ENCODE measurements at places on chromosomes 16 and 17.
A peak's percentile ranks its signal among the peaks of the same experiment; 100 is the strongest.

- DNase-seq: peak; percentile 79
Observed at GRCh38 chr16:54171626-54172537, 114.7 kb downstream of the IRX3 start.

DNA sequence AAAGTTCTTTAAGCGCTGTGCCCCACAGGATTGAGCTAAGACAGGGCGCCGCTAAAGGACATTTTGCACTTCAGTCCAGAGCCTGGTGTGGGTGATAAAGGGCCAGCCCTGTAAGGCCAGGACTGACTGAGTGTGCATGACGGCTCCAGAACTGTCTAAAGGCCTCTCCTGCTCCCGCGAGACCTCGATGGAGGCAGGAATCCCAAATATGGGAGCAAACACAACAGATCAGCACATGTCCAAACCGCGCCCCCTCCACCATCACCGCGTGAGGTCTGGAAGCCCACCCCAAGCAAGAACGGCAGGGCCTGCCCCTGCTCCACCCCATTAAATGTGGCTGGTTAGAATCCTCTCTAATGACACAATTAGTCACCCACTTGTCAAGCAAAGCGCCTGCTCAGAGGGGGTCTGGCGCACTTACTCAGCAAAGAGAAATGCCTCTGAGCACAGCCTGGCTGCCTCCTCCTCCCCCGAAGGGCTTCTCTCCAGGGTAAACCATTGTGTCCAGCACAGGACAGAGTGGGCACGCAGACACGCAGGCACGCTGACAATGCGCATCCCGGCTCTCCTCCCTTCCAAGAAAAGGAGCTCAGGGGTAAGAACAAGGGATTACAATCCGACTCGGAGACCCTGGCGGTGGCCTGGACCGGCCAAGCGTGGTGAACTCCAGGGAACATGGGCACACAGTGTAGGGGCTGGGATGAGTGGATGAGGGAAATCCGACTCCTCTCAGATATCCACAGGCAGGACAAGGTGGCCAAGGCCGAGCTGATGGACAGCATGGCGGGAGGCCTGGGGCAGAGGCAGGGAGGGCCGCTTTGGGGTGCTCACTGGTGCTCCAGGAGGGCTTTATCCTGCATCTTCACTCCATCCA lies 1.5 kb downstream of the MXRA7 start:
- peak; percentile 98 for DNase-seq

GRCh38 chr16:57687363-57687929 lies 7.2 kb upstream of the DRC7 start:
- no peak for DNase-seq

- no peak for DNase-seq
Observed at GRCh38 chr16:67762385-67762784, 43.3 kb upstream of the GFOD2 start.

GRCh38 chr16:17068524-17068923 lies 402.2 kb downstream of the XYLT1 start:
- DNase-seq: no peak

DNA sequence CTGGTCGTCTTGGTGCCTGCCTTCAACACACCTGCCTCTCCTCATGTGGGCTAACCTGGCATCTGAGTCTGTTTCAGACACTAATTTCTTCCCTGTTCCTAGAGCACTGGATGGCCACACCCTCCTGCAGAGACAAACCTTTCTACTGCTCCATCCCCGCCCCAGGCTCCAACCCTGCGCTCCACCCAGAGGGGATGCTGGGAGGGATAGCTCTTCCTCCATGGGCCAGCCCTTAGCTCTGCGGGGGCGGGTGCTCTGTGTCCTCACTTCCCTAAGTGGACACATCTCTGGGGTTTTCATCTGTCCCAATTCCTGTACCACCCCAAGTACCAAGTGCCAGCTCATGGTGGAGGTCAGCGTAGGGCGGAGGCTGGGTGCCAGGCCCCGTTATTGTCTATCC lies 11.0 kb upstream of the CRISPLD2 start:
- no peak for DNase-seq

GRCh38 chr17:37551788-37552187 lies 57.4 kb downstream of the SYNRG start:
- DNase-seq: no peak

GRCh38 chr16:78677181-78677731 lies 577.8 kb downstream of the WWOX start:
- no peak for DNase-seq

- no peak for DNase-seq
Observed at GRCh38 chr16:2846511-2847310, 11.3 kb downstream of the PRSS22 start.

GRCh38 chr16:84673203-84673535 lies 24.9 kb downstream of the KLHL36 start:
- no peak for DNase-seq

- no peak for DNase-seq
Observed at GRCh38 chr16:80708823-80709222, 95.6 kb downstream of the CDYL2 start.

- no peak for DNase-seq
Observed at GRCh38 chr17:61619493-61619892, 28.5 kb upstream of the NACA2 start.

- no peak for DNase-seq
Observed at GRCh38 chr17:72775237-72775636, 317.3 kb downstream of the SLC39A11 start.

GRCh38 chr16:88977018-88977811 lies at the start of gene CBFA2T3:
Gene CBFA2T3 (minus strand): TSS chr16:88977207. CDS start chr16:88976807, 400 bp downstream.
- no peak for DNase-seq

DNA sequence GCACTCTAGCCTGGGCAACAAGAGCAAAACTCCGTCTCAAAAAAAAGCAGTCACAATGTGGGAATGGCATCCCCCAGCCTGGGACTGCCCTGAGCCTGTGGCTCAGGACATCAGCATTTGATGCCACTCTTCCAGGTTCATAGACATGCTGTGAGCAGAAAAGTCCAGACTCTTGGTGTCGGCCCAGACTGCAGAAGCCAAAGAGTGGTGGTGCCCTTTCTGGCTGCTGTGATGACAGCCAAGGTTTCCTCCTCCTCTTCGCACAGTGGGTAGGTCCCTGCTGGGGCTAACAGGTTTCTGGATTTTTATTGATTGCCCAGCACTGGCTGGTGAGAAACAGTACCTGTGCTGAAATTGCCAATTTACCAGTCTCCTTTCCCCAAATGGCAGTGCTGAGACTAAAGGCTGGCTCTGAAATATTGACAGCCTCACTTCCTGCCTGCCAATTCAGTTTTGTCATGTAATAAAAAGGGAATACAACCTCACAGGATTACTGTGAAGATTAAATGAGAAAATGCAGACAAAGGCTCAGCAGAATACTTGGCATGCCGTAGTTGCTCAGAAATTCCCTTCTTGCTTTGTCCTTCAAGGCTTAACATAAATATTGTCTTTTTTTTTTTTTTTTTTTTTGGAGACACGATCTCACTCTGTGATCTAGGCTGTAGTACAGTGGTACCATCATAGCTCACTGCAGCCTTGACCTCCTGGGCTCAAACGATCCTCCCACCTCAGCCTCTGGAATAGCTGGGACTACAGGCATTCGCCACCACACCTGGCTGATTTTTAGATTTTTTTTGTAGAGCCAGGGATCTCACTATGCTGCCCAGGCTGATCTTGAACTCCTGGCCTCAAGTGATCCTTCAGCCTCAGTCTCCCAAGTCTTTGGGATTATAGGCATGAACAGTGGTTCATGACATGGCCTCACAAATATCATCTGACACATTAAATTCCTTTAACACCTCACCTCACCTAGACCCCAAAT lies 15.5 kb upstream of the UBE2G1 start:
- DNase-seq: no peak

DNA sequence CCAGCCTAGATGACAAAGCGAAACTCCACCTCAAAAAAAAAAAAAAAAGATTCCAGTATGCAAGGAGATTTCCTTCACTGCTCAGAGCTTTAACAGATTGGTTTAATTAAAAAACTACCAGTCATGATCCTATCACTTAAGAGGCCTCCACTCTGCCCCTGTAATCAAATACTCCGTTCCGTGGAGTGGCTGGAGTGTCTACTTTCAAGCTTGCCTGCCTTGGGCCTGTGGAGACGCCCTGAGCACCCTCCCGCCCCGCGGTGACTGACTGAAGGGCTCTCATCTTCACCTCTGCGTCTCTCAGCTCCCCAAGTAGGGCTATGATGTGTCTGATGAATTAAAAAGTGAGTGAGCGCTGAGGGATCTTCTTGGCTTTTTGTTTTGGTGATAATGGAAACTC lies 25.3 kb upstream of the TRPV3 start:
- peak; percentile 12 for DNase-seq

- no peak for DNase-seq
Observed at GRCh38 chr16:24978370-24978914, 36.7 kb downstream of the ARHGAP17 start.

- DNase-seq: peak; percentile 88
Observed at GRCh38 chr17:80732268-80732667, 187.6 kb downstream of the RPTOR start.

- DNase-seq: no peak
Observed at GRCh38 chr16:11047939-11048800, 103.8 kb downstream of the CLEC16A start.

DNA sequence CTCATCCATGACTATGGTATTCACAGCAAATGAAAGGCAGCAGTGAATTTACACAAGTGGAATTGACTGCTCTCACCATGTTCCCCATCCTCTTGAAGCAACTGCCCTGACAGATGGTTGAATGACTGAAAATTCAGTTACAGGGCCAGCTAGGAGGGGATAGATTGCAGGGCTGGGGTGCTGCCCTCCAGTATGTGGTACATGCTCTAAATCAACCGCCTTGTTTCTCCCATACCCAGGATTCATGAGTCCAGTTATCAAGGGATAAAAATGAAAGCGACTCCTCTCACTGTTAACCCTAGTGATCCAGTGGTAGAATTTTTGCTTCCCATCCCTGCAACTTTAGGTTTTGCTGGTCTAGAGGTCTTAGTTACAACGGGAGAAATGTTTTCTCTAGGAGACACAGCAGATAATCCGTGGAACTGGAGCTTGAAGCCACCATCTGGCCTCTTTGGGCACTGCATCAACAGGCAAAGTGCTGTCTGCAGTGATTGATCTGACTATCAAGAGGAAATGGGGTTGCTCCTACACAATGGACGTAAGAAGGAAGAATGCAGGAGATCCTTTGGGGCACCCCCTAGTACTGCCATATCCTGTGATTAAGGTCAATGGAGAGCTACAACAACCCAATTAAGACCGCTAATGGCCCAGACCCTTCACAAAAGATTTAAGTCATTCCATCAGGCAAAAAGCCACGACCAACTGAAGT lies 32.0 kb downstream of the SCPEP1 start:
- no peak for DNase-seq

- no peak for DNase-seq
Observed at GRCh38 chr16:81543571-81543970, 99.0 kb downstream of the CMIP start.

- peak; percentile 29 for DNase-seq
Observed at GRCh38 chr17:752620-753219, 656 bp upstream of the GEMIN4 start.

GRCh38 chr17:64565563-64565962 lies 58.8 kb downstream of the CEP95 start:
- DNase-seq: no peak

DNA sequence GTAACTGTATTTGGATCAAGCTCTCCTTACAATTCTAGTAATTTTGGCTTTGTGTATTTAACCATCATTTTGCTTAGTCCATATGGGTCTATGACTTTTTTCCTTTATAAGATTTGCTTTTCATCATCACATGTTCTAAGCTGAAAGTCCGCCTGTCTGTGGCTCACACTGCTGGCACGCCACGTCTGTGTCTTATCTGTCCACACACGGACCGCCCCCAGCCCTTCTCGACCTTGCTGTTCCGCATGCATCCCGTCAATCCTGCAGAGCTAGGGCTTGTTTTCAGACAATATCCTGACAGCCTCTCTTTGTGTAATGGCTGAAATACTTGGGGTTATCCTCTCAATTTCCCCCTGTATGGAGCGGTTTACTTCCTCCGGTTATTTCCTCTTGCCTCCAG lies 8.4 kb upstream of the ALDH3A1 start:
- no peak for DNase-seq

DNA sequence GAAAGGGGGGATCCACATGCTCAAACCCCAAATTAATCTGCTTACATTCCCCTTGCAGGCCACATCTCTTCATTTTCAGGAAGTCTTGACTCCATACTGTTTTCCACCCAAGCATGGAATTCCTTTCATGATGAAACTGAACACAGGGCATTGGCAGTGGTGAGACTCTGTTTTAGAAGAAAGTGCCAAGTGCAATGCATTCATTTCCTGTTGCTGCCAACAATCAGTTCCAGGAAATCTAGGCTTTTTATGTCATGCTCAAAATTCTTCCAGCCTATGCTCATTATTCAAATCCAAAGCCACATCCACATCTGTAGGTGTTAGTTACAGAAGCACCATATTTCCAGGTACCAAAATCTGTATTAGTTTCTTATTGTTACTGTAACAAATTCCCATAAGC lies 4.1 kb downstream of the CCL2 start:
- no peak for DNase-seq

GRCh38 chr17:41535764-41536481 lies 7.8 kb upstream of the KRT19 start:
- DNase-seq: no peak

- DNase-seq: no peak
Observed at GRCh38 chr17:10156948-10157607, 41.3 kb downstream of the GAS7 start.

DNA sequence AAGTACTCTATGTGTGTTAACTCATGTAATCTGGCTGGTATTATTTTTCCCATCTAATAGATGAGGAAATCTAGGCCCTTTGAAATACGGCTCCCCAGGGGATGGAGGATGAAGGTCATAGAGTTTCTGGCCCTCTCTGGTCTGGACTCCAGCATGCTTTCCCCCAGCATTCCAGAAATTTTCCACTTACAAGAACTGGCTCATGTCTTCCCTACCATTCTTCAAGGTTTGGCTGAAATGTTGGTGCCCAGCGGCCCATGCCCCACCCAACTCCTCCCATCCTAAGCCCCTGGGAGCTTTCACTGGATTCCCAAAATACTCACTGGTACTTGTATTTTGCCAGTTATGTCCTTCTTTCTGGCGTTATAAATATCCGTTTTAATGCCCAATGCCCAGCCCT lies 237.5 kb upstream of the NLRP1 start:
- no peak for DNase-seq

DNA sequence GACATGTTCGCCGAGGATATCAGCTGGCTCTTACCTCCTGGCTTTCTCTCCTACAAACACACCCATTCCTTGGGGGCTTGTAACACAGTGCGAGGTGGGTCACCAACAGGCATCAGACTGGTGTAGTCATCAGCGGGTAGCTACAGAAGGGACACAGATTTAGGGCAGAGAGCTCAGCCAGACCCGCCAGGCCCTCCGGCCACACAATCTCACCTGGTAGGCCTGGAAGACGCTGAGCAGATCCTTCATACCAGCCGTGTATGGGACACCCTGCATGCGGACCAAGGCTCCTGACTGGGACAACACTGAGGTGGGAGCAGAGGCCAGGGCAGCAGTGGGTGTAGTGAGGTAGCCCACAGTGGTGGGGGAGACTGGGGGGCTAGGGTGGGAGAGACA lies 5.8 kb downstream of the ESRP2 start:
- DNase-seq: no peak
